ENCODE measurements at places on chromosomes 12 and 14.

- DNase-seq = no peak
Measured at GRCh38 chr12:103944964-103945363, 14.8 kb downstream of the HSP90B1 start.

DNA sequence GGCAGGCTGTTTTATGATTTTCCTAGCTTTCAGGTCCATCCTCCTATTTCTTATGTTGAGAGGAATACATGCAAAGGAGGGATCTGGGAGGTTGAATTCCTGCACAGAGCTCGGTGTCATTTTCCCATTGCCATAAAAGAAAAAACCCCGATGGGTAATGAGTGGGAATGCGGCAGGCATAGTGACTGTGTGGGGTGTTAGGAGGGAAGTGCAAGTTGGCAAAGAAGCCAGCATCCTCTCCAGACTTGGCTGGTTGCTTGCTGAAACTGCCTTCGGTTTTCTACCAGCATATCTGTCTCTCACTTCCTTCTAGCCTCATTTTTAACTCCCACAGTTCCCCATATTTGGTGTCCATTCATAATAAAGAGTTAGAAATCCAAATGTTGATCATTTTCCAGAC, 1046.1 kb downstream of the SLC6A15 start:
- DNase-seq = no peak

DNA sequence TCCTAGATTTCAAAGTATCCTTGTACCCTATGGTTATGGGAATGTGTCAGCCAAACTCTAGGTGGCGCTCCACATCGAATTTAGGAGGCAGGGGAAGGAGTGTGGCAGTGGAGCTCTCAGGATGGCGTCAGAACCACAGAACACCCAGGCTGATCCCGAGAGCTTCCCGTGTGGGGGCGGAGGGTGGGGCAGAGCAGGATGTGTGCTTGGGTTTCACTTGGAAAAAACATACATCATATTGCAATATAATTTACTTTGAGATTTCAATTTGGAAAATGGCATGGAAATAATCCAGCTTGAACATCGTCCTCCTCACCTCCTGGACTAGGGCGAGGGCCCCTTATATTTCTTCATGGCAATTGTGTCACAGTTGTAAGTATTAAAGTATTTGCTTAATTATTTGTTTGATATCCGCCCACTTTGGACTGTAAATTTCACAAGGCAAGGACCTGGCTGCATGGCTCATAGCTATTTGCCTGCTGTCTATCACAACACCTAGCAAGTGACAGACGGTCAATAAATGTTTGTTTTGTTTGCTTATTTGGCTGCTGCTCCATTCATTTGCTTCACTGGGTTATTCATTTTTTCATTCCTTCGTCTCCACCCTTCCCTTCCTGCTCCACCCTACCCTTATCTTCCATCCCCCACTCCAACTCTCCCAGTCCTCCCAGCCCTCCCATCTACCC, 221.5 kb upstream of the HMGA2 start:
- peak; percentile 94 for DNase-seq

- DNase-seq = no peak
Measured at GRCh38 chr14:100261621-100262020, 22.7 kb downstream of the YY1 start.

All from astrocyte of the hippocampus (primary cell).